GM23338 (cell line): ENCODE measurements at places on chromosomes 16 and 17. TPM values are rescaled to one million over a fixed set of nuclear protein-coding genes. Genes with fewer than 3 reads are reported as not detected.

DNA sequence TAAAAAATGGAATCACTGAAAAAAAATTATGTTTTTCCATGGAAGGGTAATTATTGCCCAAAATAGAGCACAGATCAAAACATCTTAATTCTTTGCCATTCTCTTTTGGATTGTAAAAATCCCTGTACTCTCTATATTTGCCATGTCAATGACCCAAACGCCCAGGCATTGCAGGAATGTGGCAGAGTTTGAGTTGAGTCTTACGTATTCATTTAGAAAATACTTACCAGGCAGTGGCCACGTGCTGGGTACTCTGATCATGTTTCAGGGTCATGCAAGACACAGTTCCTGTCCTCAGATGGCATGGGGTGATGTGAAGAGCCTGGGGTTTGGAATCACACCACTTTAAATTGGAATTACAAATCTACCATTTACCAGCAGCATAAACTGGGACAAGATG, 267.7 kb downstream of the ABCC12 start:
- H3K27ac ChIP-seq = peak overlapping the region; percentile 42
- peak; percentile 65 for DNase-seq
- no peaks in the 10 kb centered on the region for H3K36me3 ChIP-seq
- no peaks in the 10 kb centered on the region for H3K27me3 ChIP-seq
- peaks cover 51% of the 10 kb centered on the region for H3K4me1 ChIP-seq
- no peak overlapping the region for H3K4me3 ChIP-seq

- no peak overlapping the region for H3K27ac ChIP-seq
- H3K36me3 ChIP-seq = no peaks in the 10 kb centered on the region
- H3K4me1 ChIP-seq = peaks cover 4% of the 10 kb centered on the region
- peak; percentile 95 for DNase-seq
- peaks cover 34% of the 10 kb centered on the region for H3K27me3 ChIP-seq
Measured at GRCh38 chr17:4980644-4981216, 6.7 kb downstream of the CAMTA2 start.

DNA sequence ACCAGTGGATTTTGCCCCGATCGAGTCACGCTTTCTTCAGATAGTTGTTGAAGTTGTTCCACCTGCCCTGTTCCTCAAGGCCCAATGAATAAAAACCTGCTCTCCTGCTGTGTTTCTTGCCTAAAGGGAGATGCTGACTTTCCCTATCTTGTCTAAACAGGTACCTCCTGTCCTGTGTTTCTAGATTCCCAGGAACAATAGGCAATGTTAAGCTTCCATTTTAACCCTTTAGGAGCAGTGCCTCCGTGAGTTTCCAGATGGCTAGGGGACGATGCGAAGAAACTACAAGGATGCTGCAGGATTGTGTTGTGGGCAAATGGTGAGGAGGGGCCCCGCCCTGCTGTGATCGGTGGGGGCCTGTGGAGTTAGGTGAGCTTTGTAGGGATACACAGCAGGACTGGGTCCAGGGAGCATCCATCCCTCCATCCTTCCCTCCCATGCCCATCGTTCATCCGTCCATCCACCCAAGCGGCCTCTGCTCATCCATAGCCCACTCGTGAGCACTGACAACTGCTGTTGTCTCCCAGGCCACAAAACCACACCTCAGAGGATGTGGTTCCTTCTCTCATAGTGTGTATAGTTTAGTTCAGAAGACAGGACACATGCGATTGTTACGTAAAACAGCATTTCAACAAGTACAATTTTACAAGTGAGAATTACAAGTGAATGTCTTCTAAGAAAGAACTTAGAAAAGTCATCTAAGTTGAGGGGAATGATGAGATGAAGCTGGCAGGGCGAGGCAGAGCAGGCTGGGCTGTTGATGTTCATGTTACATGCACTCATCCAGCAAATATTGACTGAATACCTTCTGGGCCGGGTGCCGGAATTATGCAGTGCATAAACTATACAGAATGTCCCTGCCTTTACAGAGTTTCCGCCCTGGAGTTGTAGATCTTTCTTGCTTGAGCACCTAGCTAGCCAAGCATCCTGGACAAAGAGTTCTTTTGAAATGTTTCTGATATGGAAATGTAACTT, 5.2 kb downstream of the ARSG start:
- H3K27ac ChIP-seq = no peak overlapping the region
- H3K4me1 ChIP-seq = peaks cover 44% of the 10 kb centered on the region
- peaks cover 31% of the 10 kb centered on the region for H3K27me3 ChIP-seq
- DNase-seq = peak; percentile 67
- H3K4me3 ChIP-seq = no peak overlapping the region

DNA sequence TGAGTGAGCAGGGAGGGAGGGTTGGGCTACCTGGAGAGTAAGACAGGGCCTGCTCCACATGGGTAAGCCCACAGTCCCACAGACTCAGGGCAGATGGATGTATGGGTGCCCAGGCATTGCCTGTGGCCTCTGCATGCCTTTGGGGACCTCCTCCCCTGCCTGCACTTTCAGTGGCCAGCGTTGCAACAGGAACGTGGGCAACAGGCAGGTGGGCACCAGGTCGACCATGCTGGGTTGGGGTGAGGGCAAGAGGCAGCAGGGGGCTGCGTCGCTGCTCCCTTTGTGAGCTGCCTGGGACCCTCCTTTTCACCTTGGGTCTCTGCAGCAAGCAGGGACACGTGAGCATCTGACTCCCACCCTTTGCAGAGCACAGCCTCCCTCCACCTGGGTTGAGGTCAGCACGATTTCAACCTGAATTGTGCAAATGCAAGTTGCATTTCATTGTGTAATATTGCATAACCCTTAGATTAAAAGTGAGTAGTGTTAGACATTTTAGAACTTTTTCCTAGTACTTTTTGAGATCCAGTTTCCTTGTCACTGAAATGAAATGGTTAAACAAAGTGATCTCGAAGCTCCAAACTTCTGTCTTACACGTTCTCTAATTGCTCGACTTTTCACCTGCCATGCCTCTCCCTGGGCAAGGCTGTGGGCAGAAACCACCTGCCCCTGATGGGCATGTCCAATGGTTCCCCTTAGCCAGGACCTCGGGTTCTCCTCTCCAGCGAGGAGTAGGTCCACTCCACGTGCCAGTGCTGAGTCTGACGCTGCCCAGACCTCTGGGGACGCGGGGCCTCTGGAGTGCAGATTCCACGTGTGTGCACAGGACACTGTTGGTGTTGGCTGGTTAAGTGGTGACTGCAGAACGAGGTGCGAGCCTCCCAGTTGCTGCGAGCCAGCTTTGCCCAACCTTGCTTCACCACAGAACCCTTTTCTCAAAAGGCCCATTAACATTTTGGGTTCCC, 32.9 kb upstream of the IL17C start:
- no peak for DNase-seq
- peaks cover 3% of the 10 kb centered on the region; the same call in 1 of the 2 replicates for H3K4me1 ChIP-seq
- no peak overlapping the region for H3K4me3 ChIP-seq

DNA sequence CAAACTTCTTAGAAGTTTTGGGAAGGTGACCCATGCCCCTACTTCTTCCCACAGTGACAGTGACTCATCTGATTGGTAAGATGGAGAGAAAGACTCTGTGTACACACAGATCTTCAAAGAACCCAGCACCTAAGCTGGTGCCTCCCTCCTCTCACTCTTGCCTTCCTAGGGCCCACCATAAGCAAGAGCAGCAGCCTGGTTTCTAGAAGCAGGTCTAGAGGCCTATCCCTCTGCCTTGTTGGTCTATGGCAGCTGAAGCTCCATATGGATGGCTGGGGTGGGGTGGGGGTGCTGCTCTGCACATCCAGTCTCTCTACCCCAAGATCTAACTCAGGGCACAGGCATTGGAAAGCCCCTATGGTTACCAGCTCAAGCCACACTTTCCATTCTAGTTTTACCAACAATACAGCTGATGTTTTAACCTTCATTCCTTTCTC, 47.5 kb downstream of the STAT3 start:
- no peak overlapping the region for H3K4me3 ChIP-seq
- no peak overlapping the region for H3K27ac ChIP-seq
- no peak for DNase-seq
- H3K27me3 ChIP-seq = no peaks in the 10 kb centered on the region
- peaks cover 37% of the 10 kb centered on the region for H3K36me3 ChIP-seq

DNA sequence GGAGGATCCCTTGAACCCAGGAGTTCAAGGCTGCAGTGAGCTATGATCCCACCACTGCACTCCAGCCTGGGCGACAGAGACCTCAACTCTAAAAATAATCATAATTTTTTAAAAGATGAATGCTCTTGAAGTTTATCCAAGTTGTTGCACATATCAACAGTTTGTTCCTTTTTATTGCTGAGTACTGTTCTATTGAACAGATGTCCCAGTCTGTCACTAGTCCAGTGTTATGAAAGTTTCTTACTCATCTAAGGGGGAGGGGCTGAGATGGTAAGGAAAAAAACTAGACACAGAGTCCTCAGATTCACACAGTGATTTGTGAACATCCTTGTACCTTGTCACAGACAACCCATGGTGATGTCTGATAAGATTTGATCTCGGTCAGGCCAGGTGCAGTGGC, 3.9 kb downstream of the ACAP1 start:
- peaks cover 18% of the 10 kb centered on the region for H3K4me1 ChIP-seq
- no peaks in the 10 kb centered on the region for H3K27me3 ChIP-seq
- H3K27ac ChIP-seq = no peak overlapping the region
- DNase-seq = no peak
- H3K4me3 ChIP-seq = no peak overlapping the region

- no peaks in the 10 kb centered on the region for H3K27me3 ChIP-seq
- no peak for DNase-seq
- no peaks in the 10 kb centered on the region for H3K4me1 ChIP-seq
- no peak overlapping the region for H3K4me3 ChIP-seq
Measured at GRCh38 chr16:17668386-17668785, 197.6 kb upstream of the XYLT1 start.

- H3K27ac ChIP-seq = no peak overlapping the region
- DNase-seq = peak; percentile 23
- peaks cover 70% of the 10 kb centered on the region for H3K27me3 ChIP-seq
- H3K4me1 ChIP-seq = peaks cover 12% of the 10 kb centered on the region; the same call in 1 of the 2 replicates
- peak overlapping the region; percentile 67 for H3K4me3 ChIP-seq
Measured at GRCh38 chr17:55265311-55266021, 706 bp downstream of the HLF start.

DNA sequence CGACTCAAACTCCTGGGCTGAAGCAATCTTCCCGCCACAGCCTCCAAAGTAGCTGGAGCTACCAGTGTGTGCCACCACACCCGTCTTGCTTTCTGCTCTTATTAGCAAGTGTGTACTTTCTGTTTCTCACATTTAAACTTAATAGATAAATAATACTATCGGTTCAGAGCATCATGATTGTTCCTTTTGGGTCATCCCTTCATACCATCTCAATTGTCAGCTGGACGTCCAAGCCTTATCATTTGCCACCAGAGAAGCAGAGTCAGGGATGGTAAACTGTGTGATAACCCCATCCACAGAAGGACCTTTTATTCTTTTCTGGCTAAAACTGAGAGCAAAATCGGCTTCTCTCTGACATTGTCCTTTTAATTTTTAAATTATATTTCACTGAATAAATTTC, 279.8 kb upstream of the GOT2 start:
- no peak overlapping the region for H3K4me3 ChIP-seq
- no peaks in the 10 kb centered on the region for H3K4me1 ChIP-seq
- DNase-seq = no peak
- H3K27me3 ChIP-seq = no peaks in the 10 kb centered on the region
- no peak overlapping the region for H3K27ac ChIP-seq
- no peaks in the 10 kb centered on the region for H3K36me3 ChIP-seq

GRCh38 chr17:50359998-50360461, 13.0 kb downstream of the MRPL27 start:
- no peaks in the 10 kb centered on the region for H3K27me3 ChIP-seq
- H3K27ac ChIP-seq = no peak overlapping the region
- no peaks in the 10 kb centered on the region for H3K36me3 ChIP-seq
- no peak for DNase-seq
- H3K4me1 ChIP-seq = peaks cover 15% of the 10 kb centered on the region

- no peak overlapping the region for H3K27ac ChIP-seq
- H3K4me1 ChIP-seq = no peaks in the 10 kb centered on the region
Measured at GRCh38 chr16:24834459-24835335, 11.1 kb upstream of the SLC5A11 start.

GRCh38 chr17:33725675-33726271, 432.7 kb upstream of the ASIC2 start:
- H3K4me3 ChIP-seq = no peak overlapping the region
- H3K36me3 ChIP-seq = no peaks in the 10 kb centered on the region
- no peak overlapping the region for H3K27ac ChIP-seq

- H3K36me3 ChIP-seq = no peaks in the 10 kb centered on the region
- H3K27me3 ChIP-seq = no peaks in the 10 kb centered on the region
- no peaks in the 10 kb centered on the region for H3K4me1 ChIP-seq
- H3K4me3 ChIP-seq = no peak overlapping the region
Measured at GRCh38 chr16:88489163-88489741, 36.2 kb downstream of the ZFPM1 start.

DNA sequence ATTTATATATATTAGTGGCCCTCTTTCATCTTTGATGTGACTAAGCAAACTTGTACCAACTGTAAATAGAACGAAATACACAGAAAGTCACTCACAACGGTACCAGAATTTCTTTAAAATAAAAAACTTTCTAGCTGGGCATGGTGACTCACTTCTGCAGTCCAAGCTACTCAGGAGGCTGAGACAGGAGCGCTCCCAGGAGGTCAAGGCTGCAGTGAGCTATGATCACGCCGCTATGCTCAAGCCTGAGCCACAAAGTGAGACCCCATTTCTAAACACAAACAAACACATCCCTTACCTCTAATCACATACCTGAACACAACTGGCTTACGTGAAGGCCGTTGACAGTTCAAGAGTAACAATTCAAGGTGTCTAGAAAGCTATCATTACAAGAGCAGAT, 29.7 kb downstream of the STAT5B start:
- no peak overlapping the region for H3K27ac ChIP-seq
- no peaks in the 10 kb centered on the region for H3K27me3 ChIP-seq
- H3K4me1 ChIP-seq = no peaks in the 10 kb centered on the region; the same call in 1 of the 2 replicates
- no peak for DNase-seq

DNA sequence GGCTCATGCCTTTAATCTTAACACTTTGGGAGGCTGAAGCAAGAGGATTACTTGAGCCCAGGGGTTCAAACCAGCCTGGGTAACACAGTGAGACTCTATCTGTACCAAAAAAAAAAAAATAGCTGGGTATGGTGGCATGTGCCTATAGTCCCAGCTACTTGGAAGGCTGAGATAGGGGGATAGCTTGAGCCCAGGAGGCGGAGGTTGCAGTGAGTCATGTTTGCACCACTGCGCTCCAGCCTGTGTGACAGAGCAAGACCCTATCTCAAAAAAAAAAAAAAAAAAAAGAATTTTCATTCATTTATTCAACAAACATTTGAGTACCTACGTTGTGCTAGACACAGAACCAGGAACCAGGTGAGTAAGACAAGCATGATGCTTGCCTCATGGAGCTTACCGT, 73.6 kb upstream of the MRTFB start:
- H3K27ac ChIP-seq = no peak overlapping the region
- no peak overlapping the region for H3K4me3 ChIP-seq
- H3K36me3 ChIP-seq = no peaks in the 10 kb centered on the region
- peaks cover 11% of the 10 kb centered on the region for H3K4me1 ChIP-seq
- H3K27me3 ChIP-seq = no peaks in the 10 kb centered on the region

GRCh38 chr17:901964-902363, 77.6 kb downstream of the NXN start:
- no peaks in the 10 kb centered on the region for H3K27me3 ChIP-seq
- H3K4me1 ChIP-seq = peaks cover 65% of the 10 kb centered on the region
- H3K27ac ChIP-seq = peak overlapping the region; percentile 98
- H3K36me3 ChIP-seq = no peaks in the 10 kb centered on the region

Gene NEUROD2
- total RNA-seq = not detected in 2 replicates

Gene NPIPB8
- total RNA-seq = 0.14 TPM in 1 of 2 replicates, not detected in the other

Gene HOXB6
- not detected in 2 replicates for total RNA-seq

Gene TMEM132E
- total RNA-seq = 0.45 and 0.47 TPM in 2 replicates

Gene PRR29
- 0.74 and 1.3 TPM in 2 replicates for total RNA-seq

Gene NACA2
- not detected in 2 replicates for total RNA-seq

Gene SLC6A4
- total RNA-seq = 0.12 and 0.14 TPM in 2 replicates
